Fibroblast of skin of right quadriceps (primary cell): ENCODE measurements at places on chromosomes 12 and 14.

DNA sequence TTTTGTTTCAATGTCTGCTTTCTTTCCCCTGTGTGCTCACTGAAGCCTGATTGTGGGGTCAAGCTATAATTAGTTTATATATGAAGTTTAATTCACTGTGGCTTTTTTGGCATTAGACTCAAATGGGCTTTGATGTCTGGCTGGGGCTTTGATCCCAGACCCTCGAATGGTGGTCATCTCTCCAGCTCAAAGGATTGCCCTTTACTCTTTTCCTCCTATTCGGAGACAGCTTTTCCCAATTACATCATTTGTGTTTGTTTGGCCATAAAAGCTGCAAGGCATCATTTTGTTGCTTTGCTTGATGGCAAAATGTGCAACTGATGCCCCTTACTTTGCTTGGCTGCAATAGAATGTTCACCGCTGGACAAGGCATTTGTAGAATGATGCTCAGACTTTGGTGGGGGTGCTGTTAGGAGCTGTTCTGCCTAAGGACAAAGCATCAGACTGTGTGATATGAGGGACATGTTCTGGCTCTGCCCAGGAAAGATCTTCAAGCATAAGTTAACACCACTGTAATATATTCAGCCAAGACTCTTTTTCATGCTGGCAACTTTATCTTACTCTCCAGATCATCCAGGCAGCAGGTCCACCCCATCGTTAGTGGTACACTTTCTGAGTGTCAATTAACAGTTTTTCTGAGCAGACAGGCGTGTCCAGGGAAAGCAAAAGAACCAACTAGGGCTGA, 3.2 kb upstream of the DACT1 start:
- DNase-seq, result no peak

DNA sequence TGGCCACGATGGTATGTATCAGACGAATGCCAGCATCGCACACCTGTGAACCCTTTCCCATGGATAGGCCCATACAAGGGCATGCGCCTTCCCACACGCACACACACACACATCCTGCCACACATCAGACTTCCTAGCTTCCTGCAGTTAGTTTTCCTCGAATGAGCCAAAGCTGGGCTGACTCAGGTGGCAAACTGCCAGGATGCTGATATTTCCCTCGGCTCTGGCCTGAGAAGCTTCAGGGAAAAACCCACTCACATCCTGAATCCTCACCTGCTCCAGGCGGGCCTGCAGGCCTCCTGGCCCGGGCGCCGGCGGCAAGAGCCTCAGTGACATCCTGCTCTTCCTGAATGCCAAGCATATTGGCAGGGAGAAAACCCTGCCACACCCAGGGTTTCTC, 22.4 kb downstream of the CALM1 start:
- DNase-seq, result peak; percentile 95

DNA sequence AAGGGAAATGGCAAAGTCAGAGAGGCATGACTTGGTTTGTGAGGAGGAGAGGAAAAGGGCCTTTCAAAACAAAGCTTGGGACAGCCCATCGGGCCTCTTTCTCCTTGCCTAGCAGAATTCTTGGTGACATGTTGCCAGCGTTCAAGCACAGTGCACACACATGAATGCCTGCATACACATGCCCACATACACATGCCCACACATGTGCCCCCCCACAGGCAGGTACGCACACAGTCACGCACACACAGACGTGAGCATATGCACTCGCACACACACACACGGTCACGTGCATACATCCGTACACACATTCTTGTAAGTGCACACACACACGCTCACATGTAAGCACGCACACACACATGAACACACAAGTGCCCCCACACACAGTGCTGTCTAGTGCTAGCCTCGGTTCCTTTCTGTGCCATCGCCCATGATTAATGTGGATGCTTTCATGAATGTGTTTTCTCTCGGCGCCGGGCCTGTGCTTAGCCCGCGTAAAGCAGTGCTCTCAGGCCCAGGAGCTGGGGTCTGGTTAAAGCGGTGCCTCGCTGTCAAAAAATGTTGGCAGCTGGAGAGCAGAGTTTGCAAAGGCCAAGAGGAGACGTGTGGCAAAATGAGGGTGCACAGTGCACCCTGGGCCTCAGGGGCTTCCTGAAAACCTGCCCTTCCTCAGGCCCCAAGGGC, 328.8 kb upstream of the DIO3 start:
- no peak for DNase-seq

GRCh38 chr12:48936379-48936979, 11.2 kb upstream of the FKBP11 start:
- peak; percentile 65 for DNase-seq

- DNase-seq, result no peak
Measured at GRCh38 chr12:39461059-39461458, 18.1 kb upstream of the KIF21A start.

DNA sequence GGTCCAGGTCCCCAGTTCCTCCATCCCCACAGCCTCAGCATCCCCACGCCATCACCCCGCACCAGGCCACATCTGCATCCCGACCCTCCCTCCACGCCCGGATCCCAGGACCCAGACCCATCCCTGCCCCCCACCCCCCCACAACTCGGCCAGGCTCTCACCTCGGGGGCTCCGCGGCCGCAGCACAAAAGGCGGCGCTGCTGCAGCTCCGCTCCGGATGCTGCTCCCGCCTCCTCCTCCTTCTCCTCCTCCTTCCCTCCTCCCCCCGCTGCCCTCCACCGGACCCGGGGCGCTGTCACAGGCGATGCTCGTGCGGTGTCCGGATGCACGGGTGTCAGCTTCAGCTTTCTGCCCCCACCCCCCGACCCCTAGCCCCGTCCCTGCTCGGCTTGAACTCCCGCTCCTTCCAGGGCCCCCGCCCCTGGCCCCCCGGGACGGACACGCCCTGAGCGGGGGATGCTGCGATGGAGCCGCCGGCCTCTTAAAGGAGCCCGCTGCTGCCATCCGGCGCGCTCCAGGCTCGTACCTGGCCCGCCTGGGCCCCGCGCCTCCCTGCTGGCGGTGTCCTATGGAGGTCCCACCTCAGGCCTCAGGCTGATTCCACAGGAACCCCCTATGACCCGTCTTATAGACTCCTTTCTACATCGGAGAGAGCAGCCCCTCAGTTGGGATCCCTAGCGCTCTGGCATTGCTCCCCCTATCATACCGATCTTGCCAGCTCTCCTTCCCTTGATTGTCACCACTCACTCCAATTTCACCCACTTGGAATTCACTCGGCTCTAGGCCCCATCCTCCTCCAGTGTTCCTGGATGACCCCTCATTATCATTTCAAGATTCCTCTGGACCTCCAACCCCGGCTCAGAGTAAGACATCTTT, at the start of gene MAP3K12:
Gene MAP3K12 (minus strand): TSS at position 193 of the 876 bp plus-strand sequence. CDS start 12,067 bp downstream, outside the sequence.
- DNase-seq, result peak; percentile 51

DNA sequence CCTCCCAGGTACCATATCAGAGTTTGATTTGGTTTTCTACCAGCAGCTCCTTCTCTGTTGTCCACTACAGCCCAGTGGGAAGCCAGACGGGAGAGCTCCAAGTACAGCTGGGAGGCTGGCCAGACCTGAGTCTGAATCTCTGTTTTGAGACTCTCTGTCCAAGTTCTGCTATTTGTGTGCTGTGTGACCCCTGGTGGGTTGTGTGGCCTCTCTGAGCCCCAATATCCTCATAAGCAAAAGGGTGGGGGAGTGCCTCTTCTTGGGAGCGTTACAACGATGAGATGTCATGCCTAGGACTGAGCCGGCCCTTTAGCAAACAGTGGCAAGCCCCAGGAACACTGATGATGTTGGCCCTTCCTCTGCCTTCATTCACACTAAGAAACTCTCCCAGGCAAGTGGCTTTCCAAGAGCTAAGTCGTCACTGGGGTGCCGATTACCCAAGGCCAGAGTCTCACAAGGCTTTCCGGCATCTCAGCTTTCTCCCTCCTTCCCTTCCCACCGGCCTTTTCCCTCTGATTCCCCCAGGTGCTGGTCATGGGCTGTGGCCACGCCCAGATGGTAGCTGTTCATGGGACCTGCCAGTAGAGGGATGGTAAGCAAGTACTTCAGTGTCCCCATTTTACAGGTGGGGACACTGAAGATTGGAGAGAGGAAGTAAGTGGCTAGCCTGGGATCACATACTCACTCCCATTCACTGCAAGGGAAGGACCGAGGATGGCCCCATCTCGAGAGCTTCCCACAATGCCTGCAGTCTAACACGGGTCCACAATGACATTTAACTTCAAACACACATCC, 47.7 kb downstream of the BCL11B start:
- no peak for DNase-seq

- DNase-seq, result no peak
Measured at GRCh38 chr14:89484051-89484844, 67.2 kb upstream of the FOXN3 start.

GRCh38 chr12:117063162-117063911, 35.9 kb downstream of the TESC start:
- no peak for DNase-seq

DNA sequence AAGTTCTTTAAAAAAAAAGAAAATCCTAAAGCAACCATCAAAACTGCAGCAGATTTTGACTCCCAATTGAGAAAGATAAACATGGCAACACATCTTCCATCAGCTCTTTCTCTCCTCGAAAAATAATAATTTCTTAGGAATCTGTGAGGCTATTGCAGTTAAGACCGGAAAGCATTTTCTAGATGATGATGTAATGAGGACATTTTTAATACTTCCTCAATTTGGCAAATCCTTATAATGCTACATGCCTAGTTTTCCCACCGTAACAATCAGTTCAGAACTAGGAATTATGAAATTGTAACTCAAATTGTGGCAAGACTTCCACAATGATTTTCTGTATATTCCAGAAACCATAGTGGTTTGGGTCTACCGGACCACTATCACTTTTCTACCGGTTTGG, 180.9 kb upstream of the PDE3A start:
- no peak for DNase-seq

- no peak for DNase-seq
Measured at GRCh38 chr14:36519431-36520321, at the start of gene NKX2-1. TSS of gene NKX2-1 (minus strand) at chr14:36520232. CDS start at chr14:36520129, 103 bp downstream.

GRCh38 chr14:51328064-51328771, 88.2 kb downstream of the TMX1 start:
- peak; percentile 45 for DNase-seq

GRCh38 chr12:115687094-115687493, 590.4 kb downstream of the MED13L start:
- no peak for DNase-seq

DNA sequence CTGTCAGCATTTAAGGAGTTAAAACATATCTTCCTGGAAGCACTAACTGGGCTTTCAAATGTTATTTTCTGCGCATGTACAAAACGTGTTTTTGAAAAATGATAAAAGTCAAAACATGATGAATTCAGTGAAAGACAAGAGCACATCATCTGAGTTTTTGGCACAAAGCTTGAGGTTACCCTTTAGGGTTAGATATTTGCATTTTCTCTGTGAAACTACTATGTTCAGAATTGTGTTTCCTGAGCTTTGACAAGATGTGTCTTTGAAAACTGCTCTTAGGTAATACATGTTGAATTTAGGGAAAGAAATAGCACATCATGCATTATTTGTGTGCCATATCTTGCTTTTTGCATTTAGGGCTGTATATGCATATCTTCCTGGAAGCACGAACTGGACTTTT, 79.0 kb downstream of the ASCL4 start:
- no peak for DNase-seq

GRCh38 chr12:15494329-15495046, 172.2 kb downstream of the PTPRO start:
- DNase-seq, result no peak

- DNase-seq, result peak; percentile 43
Measured at GRCh38 chr12:1830981-1831963, 10.9 kb downstream of the LRTM2 start.

- DNase-seq, result no peak
Measured at GRCh38 chr14:98189944-98190343, 1082.1 kb downstream of the BCL11B start.

DNA sequence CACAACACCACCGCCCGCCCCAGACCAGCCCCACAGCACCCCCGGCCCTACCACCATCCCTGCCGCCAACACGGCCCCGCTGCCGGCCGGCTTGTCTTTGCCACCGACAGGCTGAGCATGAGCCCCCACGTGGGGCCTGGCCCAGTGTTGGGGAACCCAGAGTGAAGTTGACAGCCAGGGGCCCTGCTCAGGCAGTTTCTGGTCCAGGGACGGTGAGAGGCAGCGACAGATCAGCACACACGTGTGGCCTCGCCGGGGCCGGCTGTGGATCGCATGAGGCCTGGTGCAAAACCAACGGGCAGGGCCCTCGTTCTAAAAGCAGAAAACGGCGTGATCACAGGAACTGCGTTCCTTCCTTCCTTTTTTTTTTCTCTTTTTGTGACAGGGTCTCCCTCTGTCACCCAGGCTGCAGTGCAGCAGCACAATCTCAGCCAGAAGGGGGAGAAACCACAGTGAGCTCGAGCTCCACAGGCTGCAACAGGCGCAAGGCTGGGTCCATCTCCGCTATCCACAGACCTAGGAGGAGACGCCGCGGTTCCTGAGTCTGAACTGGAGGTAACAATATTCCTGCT, 50.5 kb upstream of the FBRSL1 start:
- DNase-seq, result no peak

- no peak for DNase-seq
Measured at GRCh38 chr14:54047645-54048308, 91.2 kb upstream of the BMP4 start.

GRCh38 chr12:71710276-71711125, 24.6 kb downstream of the TMEM19 start:
- DNase-seq, result peak; percentile 88

- no peak for DNase-seq
Measured at GRCh38 chr12:111664961-111665865, 20.5 kb downstream of the BRAP start.

DNA sequence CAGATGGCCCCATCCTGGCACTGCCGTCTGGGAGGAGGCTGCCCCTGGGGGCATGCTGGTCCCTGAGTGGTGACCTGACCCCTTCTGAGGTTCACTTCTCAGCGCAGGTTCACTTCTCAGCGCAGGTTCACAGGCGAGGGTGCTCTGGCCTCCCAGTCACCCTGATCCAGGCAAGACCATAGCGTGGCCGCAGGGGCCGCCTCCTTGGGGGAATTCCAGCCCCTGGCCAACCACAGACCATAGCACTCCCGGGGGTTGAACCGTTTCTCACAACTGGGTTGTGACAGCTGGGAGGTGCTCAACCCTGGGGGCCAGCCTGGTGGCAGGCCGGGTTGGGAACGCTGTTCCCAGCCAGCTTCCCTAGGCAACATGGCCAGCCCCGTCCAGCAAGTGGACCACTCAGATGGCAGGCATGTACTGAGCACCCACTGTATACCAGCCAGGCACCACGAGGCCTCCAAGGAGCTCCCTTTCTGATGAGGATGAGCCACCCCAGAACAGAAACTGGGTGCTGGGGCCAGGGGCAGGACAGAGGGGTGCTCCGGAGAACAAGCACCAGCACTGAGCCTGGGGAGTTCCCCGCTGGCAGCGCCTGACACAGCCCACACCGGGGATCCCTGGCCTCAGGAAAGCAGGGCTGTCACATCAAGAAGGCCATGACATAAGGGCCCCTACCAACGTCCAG, 28.3 kb upstream of the ZFP36L1 start:
- DNase-seq, result no peak

DNA sequence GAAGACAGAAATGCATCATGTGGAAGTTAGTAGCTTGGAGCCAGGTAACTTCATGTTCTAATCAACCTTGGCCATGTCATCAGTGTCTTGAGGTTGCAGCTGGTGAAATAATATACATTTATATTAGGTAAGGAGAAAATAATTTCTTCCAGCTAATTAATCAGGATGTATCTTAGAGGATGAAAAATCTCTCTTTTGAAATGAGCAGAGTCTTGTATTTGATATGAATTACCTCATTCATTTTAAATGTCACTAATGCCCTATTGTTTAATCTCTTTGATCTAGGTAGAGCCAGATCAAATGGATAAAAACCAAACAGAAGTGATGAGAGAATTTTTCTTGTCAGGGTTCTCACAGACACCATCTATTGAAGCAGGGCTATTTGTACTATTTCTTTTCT, at the start of gene OR4Q2:
Gene OR4Q2 (plus strand): TSS at position 301 of the 400 bp plus-strand sequence.
- DNase-seq, result no peak
